ENCODE measurements at places on chromosomes 5 and 9.

GRCh38 chr5:109558364-109558763 is 131.4 kb upstream of the MAN2A1 start:
- DNase-seq, result no peak

- DNase-seq, result no peak
Measured at GRCh38 chr9:107375001-107375400, 91.9 kb downstream of the RAD23B start.

GRCh38 chr5:108935611-108936010 is 187.9 kb downstream of the FER start:
- DNase-seq, result no peak

- DNase-seq, result no peak
Measured at GRCh38 chr5:38948501-38948900, 102.7 kb downstream of the OSMR start.

DNA sequence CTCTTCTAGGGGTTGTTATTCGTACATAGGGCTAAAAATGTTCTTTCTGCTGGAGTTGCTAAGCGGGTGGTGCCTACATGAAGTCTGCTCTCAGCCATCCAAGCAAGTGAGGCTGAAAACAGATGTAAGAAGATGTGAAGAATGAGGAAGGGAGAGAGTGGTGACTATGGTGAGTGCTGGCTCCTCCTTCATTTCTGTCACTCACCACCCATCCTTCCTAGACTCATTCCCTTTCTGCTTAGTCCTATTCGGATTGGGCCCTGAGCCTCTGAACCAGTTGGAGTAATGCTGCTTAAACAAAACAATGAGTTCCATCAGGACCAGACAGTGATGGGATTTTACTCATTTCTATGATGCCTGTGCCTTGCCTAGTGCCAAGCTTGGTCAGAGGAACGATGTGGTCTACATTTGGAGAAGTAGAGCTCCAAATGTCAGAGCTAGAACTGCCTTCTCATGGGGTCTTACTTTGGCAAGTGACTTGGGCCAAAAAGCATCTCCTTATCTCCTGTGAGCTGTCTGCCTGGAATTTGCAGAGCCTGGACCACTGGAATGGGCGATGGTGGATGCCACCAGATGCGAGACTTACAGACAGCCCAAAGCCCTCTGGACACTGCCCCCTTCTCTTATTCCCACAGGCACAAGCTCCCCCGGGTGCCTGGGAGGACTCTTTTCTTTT is 192.9 kb downstream of the FBXL7 start:
- DNase-seq, result no peak

GRCh38 chr5:134735243-134735642 is 3.1 kb upstream of the CAMLG start:
- no peak for DNase-seq

GRCh38 chr5:85545129-85545528 is 1072.6 kb upstream of the COX7C start:
- no peak for DNase-seq

DNA sequence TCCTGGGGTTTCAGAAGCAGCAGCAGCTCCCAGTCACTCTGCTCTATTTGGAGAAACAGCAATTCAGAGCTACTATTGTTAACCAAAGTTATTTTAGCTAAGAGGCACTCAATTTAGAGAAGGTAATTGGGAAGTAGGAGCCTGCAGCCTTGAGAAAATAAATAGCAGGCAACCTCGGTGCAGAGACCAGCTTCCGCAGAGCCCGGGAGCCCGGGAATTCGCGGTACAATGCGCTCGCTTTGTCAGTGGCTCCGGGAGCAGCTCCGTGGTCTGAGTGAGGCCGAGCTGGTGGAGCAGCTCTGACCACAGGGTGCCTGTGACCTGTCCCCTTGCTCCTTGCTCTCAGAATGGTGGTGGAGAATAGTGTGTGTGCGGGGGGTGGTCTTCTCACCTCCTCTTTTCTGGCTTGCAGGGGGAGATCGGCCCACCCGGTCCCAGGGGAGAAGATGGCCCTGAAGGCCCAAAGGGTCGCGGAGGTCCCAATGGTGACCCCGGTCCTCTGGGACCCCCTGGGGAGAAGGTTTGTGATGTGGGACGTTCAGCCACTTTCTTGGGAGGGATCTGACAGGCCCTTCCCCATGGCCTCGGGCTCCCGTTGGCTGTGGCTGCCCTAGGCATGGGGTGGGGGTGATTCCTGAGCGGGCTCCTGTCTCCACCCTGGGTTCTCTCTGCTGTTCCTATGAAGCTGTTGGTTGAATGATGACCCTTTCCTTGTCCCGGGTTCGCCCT is 95.9 kb upstream of the FCN2 start:
- no peak for DNase-seq

DNA sequence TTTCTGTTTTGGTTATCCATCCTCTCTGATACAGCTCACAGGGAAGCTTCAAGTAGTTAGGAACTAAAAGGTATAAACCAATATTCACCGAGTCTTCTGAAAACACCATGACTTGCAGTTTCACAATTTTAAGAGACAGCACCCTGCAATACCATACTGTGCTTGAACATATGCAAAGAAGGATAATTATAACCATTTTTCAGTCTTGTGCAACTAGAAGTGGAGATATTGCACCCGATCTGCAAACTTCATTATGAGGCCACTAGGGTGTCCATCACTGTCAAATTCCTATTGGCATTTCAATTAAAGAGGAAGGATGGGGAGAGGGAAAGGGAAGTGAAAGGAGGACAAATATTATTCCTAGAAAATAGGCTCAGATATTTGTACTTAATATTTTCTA is 32.4 kb upstream of the CEP120 start:
- no peak for DNase-seq
